ENCODE measurements at places on chromosomes 16 and 17.

DNA sequence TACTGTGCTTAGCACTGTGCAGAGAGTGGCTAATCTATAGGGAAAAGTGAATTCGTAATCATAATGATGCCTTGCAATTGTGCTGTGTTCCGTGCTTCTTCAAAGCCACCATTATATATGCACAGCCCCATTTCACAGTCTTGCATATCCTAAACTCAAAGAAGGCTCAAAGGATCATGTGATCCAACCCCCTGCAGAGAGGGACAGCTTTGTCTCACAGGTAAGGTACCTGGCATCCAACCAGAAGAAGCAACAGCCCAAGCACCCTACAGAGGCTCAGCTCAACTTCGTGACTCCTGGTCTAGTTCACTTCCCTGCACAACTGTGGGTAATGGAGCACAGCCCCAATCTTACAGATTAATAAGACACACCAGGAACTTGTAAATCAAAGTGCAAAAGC lies 124.0 kb downstream of the ZNF423 start:
- DNase-seq, result no peak

DNA sequence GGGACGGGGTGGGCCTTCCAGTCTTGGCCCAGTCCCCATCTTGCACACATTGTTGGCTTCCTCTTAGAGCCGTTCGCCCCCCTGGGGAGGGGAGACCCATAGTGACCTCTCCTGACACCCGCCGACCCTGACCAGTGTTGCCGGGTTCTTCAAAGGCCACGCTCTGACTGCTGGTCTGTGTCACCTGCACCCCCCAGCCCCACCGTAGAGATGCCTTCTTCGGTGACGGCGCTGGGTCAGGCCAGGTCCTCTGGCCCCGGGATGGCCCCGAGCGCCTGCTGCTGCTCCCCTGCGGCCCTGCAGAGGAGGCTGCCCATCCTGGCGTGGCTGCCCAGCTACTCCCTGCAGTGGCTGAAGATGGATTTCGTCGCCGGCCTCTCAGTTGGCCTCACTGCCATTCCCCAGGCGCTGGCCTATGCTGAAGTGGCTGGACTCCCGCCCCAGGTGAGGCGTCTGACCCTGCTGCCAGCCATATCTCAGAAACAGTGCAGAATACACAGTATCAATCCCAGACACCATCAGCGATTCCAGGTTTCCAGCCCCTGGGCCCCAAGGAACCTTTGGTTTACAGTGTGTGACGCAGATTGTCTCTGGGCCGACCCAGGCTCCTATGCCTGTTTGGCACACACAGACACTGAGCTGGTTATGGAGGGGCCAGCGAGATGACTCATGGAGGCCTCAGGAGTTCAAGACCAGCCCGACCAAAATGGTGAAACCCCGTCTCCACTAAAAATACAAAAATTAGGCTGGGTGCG lies 1.3 kb downstream of the SLC26A11 start:
- no peak for DNase-seq

DNA sequence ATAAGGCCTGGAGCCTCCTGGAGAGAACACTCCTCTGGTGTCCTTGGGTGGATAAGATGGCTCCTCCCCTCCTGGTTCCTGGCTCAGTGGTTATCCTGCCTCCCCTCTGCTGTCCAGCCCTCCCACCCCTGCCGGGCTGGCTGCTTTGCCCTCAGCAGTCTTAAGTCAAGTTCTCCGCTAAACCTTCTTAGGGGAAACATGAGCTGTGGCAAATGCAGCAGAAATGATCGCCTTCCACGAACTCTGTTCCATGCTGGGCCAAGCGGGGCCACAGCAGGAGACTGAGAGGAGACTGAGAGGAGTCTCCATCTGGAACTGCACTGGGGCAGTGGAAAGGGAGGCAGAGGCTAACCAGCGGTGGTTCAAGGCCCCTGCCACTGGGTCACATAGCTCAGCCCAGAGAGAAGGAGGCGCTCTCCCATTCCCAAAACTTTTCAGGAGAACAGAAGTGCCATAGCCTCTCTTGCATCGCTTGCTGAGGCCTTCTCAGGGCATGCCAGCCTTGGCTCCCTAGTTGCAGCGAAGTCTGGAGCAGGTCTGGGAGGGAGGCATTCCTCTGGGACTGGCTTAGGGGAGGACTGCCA lies 26.9 kb downstream of the TNS4 start:
- no peak for DNase-seq

GRCh38 chr17:15245054-15245453 lies 20.1 kb downstream of the PMP22 start:
- DNase-seq, result no peak

DNA sequence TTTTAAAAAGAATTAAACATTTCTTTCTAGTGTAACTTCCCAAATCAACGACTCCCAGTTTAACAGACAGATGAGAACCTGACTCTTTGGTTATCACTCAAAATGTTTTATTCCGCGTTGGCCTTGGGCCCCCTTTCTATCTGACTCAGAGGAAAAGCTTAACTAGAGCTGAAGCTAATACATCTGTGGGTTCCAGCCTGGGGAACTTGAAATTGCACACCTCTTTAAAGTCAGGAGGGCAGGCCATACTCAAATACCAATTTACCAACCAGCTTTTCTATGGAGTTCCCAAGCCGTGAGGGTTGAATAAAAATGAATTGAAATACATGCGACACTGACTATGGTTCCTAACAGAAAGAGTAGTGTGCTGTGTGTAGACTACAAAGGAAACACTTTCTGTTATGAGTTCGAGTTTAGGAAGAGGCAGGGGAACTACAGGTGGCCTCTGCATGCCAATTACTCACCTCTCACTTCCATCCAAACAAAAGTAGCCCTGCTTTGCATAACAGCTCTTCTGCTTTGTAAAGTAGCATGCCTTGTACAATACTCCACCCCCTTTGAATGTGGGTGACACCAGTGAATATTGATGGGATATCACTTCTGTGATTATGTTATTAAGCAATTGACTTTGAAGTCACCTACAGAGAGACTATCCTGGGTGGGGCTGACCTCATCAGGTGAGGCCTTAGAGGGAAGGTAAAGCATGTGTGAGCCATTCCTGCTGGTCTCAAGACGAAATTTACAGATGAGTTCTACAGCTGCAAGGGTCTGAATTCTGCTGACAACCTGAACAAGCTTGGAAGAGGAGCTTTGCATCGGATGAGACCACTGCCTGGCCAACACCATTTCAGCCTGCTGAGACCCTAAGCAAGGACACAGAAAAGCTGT lies 92.1 kb downstream of the WDR59 start:
- no peak for DNase-seq

DNA sequence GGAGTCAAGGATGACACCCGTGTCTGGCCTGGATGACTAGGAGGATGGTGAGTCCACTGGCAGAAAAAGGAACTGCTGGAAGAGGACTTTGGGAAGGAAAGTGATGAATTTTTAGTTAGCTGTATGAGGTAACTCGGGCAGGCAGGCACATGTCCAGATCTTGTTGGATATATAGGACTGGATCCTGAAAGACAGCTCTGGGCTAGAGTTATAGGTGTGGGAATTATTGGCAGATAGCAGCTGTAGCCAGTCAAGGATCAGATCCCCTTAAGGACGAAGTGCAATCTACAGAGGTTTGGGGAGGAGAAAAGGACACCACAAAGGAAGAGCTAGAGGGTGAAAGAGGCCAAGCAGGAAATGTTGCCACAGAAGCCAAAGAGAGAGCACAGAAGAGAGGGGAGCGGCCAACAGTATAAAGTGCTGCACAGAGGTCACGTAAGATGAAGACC lies 10.1 kb downstream of the CYB5D1 start:
- no peak for DNase-seq
